GM13976 (cell line): ENCODE measurements at places on chromosomes 1 and 21.
A peak's percentile ranks its signal among the peaks of the same experiment; 100 is the strongest.

- no peak for DNase-seq
Measured at GRCh38 chr1:60458111-60458510, 384.5 kb upstream of the C1orf87 start.

DNA sequence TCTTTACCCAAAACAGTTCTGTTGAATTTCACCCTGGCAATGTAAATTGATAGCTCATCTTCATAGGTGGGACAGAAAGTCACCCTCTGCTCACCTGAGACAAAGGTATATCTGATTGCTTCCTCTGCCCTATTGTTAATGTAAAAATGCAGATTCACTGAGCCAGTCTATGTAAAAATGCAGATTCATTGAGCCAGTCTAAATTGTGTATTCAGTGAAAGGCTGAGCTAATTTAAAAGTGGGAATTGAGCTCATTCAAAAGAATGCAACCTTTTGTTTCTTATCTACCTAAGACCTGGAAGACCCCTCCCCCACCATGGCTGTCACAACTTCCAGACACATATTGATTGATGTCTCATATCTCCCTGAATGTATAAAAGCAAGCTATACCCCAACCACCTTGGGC is 4.8 kb upstream of the MYSM1 start:
- no peak for DNase-seq

- DNase-seq: peak; percentile 13
Measured at GRCh38 chr1:117596023-117596720, 9.7 kb upstream of the TENT5C start.

DNA sequence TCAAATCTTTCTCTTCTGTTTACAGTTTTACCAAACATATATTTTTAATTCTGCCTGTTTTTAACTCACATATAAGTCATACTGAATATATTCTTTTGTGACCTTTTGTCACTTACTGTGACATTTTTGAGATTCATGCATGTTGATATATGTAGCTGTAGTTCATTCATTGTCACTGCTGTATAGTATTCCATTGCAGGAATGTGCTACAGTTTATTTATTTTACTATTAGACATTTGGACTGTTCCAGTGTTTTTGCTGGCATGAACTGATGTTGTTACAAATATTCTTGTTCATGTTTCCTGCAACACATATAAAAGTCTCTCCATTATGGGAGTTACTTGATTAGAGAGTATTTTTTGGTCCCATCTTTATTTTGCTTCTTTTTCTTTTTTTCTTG is 174.9 kb downstream of the DHRS3 start:
- DNase-seq: no peak

DNA sequence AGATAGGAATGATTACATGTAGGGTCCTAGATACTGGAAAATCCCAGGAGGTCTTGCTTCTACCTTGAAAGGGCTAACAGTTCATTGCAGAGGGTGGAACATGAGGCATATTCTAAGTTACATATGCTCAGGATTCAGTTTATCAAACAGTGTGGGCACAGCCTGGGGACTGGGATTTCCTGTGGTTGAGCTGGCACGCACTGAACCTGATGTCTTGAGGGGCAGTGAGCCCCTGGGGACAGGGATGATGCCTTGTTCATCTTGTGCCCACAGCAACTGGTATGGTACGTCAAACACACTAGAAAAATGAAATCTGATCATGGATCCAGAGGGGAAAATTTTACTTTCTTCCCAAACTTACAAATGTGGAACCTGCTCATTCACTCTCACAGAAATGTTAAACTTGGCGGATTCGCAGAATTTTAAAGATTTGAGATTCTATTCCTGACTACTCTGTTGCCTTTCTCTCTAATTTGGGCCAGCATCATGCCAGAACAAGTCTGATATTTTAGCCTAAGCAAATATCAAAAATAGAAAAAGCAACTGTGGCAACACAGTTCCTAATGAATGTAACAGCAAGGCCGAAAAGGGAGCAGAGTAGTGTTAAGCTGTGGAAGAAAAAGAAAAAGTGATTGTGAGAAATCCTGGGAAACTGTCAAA is 68.2 kb upstream of the COL24A1 start:
- DNase-seq: no peak

DNA sequence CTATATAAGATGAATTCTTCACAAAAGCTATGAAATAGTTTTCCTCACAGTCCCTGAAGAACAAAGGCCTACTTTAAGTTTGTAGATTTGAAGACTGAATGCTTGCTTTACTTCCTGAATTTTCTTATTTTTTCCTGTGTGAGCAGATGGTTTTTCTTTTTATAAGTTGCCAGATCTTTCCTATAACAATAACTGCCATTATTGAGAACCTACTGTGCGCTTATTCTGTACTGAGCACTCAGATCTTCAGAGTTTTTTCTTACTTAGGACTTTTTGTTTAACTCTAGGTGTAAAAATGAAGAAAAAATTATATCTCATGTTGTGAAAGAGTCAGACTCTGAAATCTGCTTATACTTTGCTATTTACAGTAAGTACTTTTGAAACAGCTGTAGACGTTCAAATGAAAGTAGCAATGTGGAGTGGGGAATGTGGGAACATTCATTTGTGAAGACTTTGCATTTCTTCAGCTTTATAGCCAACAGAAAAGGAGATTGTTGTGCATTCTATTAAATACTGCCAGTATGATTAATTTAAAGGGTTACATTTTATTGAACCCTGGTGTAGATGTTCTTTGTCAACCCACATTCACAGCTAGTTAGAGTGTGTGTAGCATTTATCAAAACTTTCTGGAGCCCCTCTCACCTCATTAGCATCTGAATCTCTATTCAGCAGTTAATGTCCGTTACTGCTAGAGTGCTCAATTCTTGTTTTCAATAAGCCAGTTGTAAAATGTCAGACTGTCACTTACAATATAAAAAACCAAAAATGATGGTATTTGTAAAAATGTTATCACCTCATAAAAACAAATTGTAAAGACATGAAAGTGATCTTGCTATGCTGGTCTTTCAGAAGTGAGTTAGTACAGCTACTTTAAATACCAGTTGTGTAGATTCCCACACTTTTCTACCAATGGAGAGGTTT is 29.0 kb downstream of the NFIA start:
- DNase-seq: no peak

DNA sequence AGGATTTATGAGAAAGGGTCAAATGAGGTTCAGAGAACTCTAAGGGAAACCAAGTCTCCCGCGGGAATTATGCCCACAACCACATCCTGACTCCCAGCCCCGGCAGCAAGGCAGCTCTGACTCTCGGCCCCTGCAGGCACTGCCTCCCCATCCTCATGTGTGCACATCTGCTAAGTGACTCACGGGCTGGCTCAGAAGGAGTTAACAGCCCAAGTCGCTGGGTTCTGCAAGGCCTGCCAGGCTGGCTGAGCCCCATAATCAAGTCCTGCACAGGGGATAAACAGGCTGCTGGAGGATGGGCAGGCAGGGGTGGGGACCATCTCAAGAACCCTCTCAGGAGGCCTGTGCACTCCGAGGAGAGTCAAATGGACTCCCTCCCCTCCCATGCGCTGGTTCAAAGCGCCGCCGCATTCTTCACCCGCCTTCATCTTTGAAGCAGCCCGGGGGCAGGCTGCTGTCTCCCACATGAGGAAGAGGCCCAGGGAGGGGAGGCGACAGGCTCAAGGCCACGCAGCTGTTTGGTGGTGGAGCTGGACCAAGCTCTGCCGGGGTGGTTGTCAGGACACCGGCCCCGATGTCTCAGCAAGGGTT is 344.3 kb downstream of the MATN1 start:
- DNase-seq: no peak

GRCh38 chr1:236239092-236239585 is 42.6 kb downstream of the ERO1B start:
- no peak for DNase-seq
